Body of pancreas (tissue), 4 donors: ENCODE measurements at places on chromosomes 2 and 18.

DNA sequence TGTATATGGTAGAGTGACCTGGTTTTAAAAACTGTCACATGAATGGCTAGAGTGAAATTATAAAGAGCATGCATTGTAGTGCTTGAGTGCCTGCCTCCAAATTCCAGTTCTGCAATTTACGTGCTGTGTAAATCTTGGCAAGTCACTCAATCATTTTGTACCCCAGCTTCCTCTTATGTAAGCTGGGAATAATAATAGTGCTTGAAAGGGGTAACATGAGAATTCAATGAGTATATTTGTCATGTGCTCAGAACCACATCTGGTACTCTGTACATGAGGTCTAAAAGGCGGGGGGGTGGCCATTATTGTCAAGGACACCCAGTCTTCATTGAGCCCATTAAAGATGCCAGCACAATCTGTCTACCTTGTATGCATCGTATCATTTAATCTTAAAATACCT, 214.8 kb downstream of the MC4R start:
- no peak for DNase-seq

- DNase-seq = no peak
These were observed 478.7 kb upstream of the TCF4 start for GRCh38 chr18:56066524-56067213.

GRCh38 chr18:45802814-45803492, 22.5 kb upstream of the SIGLEC15 start:
- DNase-seq = no peak

- no peak for DNase-seq
These were observed 1.2 kb upstream of the ZCCHC2 start for GRCh38 chr18:62521593-62521992.

DNA sequence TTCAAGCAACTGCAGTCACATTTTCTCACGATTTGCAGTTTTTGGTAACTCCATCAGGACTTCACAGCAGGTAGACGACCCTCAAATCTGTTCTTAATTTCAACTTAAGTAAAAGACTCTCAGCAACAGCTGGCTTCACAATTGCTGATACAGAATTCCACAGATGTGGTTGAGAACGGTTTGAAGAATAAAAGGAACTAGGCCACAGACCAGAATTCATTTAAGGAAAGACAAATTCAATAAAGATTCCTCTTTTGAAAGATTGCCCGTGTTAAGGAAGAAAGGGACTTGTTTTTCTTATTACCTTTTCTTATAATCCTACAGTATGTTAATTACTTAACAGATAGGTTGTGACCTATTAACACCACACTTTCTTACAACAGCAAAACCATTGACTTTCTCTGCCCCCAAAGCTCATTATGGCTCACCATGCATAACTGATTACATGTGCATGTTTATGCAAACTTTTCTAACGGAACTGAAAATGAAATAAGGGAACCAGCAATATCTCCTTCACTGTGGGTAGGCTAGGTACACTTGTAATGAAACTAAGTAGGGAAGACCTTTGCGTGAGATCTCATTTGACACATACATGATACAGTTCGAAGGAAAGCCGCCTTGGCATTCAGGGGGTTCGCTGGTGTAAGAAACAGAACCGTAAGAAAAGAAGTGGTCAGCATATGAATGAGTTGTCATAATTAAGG, 4.7 kb upstream of the ZNF516 start:
- DNase-seq = no peak

DNA sequence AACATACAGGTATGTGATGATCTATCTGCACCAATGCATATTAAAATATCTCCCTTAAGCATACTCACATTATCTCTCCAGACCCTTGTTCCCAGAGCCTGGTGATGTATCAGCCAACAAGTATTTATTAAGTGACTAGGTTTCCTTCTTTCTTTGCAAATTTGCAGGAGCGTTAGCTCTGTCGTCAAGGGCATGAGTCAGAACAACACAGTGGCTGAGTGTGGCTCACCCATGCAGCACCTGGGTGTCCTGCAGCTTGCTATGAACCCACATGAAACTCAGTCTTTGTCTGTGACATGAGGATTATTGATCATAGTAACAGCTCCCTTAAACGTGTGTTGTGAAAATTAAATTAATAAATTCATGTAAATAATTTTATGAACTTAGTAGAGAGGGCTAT, 96.6 kb downstream of the PIEZO2 start:
- DNase-seq = no peak

DNA sequence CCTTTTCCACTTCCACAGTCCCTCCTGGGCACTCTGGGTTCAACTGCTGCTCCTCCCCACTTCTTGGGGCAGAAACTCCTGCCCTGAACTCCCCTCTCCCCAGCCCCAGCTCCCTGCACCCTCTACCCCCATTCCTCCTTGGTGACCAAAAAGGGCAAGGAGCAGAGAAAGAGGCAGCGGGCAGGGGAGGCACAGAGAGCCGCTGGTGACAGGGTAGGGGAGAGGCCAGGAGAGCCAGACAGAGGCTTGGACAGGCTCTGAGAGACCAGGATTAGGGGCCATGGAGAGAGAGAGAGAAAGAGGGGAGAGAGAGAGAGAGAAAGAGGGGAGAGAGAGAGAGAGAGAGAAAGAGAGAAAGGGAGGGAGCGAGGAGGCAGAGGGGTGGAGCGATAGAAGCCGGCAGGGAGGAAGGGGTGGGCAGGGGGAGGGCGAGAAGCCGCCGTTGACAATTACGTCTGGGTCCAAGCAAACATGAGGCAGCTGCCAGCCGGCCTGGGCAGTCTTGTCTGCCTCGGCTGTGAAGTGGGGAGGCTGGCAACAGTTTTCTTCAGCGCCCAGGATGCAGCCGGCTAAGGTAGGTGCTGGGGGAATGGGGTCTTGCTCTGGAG, at the start of gene KCNIP3:
KCNIP3 (plus strand) TSS at position 468 of the 608 bp plus-strand sequence; CDS start at position 560, 92 bp downstream.
- DNase-seq = peak; percentile 69

DNA sequence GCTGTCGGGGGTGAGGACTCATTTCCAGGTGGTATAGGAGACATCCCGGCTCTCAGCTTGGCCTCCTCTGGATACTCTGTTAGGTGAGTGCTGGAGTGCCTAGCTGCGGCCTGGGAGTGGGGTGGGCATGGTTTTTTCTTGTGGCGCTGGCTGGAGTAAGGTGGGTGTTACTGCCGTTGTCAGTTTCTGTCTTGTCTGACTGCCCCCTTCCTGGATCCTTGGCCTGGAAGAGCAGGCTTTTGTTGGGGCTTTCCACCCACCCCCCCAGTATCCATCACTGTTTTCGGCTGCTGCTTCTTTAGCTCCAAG, 69.2 kb downstream of the DGKD start:
- no peak for DNase-seq

DNA sequence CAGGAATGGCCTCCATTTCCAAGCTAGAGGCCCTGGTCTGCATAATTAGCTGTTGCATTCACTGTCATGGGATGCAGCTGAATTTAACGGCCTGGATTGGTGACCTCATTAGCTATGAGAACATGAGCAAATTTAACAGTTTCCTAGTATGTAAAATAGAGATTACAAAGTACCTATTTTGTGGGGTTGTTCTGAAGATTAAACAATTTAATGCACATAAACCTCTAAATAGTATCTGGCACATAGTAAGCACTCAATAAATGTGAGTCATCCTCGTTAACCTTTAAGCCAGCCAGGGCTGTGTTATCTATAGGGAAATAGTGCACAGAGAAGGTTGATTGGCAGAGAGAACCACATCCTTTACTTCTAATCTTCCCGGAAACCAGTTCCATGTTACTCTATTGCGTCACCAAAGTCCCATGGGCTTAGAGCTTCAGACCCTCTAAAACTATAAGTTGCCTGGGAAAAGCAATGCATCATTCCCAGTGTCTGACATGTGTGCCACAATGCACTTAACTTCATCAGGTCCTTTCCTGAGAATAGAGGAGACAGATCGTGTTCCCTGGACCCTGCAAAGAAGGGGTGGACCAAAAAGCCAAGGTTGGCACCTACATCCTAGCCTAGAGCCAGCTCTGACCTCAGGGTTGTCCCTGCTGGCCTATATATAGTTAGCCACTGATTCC, 196.5 kb downstream of the LNPK start:
- DNase-seq = no peak

- DNase-seq = no peak
These were observed 151.3 kb downstream of the TFCP2L1 start for GRCh38 chr2:121133551-121134319.

GRCh38 chr18:43130716-43131260, 15.3 kb upstream of the RIT2 start:
- DNase-seq = no peak

DNA sequence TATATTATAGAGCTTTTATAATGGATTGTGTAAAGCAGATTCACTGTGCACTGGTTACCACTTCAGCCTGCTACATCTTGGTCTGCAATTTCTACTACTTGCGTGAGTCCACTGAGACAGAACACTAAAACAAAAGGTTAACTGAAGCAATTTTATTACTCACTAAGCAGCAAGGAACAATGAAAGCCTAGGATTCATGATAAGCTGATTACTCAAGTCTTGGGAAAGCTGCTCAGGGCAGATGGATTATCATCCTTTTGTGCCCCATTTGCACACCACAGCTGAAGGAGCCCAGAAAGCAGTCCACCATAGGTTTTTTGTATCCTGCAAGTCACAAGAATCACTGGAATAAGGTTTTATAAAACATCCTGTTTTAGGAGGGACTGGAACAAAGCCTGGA, 1215.2 kb upstream of the TMEFF2 start:
- DNase-seq = no peak

- no peak for DNase-seq
These were observed 6.5 kb downstream of the NCAPH start for GRCh38 chr2:96342085-96342484.

- no peak for DNase-seq
These were observed 461.4 kb downstream of the TGIF1 start for GRCh38 chr18:3911413-3911812.

DNA sequence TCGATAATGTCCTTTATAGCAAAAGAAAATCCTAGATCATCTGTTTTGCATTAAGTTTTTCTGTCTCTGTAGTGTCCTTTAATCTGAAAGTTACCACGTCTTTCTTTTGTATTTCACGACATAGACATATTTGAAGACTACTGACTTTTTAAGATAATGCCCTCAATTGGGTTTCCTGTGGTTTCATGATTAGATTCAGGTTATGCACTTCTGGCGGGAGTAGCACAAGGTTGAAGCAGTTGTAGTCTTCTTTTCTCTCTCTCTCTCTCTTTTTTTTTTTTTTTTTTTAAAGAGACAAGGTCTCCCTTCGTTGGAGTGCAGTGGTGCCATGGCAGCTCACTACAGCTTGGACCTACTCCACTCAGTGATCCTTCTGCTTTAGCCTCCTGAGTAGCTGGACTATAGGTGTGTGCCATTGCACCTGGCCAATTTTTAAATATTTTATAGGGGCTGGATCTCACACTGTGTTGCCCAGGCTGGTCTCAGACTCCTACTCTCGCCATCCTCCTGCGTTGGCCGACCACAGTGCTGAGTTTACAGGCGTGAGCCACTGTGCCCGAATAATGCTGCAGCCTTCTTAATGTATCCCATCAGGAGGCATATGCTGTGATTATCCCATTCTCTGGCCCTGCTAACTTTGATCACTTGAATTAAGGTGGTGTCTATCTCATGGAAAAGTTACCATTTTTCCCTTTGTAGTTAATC, 3.9 kb downstream of the INPP4A start:
- no peak for DNase-seq

DNA sequence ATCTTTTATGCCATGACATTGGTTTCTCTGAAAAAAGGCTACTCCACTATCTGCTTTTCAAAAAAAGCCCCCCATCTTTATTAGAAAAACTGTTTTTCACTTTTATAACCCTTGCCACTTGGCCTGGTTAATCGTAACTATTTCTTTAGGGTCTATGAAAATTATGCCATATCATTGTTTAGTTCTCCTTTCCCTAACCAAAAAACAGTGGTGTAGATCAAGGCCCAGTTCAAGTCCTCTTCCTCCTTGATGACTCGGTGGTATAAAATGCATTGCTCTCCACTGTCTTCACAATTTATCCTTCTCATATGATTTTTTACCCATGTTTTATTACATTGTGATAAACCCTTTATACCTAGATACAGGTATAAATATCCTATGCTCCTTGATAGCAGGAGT, 205.5 kb downstream of the ZNF521 start:
- DNase-seq = no peak
